GF-D8 (cell line): ENCODE measurements at places on chromosomes 5 and 9.

DNA sequence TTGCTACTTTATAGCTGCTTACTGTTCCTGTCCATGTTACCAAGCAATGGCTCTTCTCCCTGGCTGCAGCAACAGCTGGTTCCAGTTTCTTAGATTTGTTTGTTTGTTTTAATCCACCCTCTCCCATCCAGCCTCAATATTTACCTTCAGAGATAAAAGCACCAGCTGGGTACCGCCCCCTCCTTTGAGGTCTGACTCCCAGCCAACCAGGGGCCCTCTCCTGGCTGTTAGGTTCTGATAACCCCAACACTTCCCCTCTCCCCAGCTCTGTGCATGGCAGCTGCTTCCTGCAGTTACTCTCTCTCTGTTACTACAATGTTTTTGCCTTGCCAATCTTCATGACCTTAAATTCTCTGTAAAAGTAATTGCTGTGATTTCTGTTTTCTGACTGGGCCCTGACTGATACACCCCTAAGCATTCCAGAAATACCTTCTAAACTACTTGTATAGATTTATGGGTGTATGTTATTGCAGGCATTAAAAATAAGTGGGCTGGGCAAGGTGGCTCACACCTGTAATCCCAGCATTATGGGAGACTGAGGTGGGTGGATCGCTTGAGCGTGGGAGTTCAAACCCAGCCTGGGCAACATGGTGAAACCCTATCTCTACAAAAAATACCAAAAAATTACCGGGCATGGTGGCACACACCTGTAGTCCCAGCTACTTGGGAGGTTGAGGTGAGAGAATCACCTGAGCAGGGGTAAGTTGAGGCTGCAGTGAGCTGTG is 2.6 kb upstream of the GCNT1 start:
- DNase-seq: peak; percentile 98

GRCh38 chr5:9428272-9428671 is 117.6 kb downstream of the SEMA5A start:
- no peak for DNase-seq

DNA sequence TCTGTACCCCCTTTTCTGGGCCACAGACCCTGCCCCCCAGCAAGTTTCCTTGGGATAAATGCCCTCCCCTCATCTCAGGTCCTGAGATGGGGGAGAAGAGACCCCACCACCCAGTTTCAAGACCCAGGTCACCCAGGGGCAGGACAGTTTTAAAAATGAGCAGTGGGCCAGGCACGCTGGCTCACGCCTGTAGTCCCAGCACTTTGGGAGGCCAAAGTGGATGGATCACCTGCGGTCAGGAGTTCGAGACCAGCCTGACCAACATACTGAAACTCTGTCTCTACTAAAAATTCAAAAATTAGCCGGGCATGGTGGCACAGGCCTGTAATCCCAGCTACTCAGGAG is 6.1 kb downstream of the PTGES2 start:
- DNase-seq: no peak

DNA sequence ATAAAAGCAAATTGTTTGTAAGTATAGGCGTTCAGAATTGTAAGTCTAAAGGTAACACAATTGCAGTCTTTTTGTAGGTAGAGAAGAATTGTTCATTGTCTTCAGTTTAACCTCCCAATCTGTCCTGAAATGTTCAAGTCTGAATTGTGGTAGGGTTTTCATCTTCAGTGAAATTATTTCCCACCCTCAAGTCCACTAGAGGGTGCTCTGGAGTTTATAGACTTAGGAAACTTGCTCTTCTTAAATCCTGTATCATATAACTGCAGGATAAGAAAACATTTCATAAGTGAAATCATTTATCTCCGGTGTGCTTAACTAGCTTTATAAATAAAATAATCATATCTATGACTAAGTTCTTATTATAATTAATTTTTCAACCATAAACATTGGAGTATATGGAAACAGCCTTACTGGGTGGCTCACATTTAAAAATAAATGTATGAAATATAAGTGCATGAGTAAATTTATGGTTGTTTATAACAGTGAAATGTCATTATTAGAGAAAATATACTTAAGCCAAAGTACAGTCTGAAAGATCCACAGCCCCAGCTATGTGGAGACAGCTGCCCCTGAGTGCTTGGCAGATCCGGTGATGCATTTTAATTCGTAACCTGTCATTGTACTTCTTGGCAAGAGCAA is 182.4 kb upstream of the OTULINL start:
- no peak for DNase-seq

DNA sequence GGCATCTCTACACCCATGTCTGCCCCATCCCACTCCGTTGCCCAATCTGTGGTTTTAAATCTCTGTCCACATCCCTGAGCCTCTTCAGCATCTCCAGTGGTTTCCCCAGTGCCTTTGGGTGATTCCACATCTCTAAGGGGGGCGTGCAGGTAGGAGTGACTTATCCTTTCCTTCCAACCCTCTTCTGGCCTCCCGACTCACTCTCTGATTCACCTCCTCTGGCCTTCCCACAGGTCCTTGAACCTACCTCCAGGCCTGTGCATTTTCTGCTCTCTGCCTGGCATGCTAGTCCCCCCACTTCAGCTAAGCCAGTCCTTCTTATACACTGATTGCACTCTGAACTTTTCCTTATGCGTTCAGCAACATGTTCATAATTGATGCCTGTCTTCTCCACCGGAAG is 99.0 kb downstream of the RALGPS1 start:
- DNase-seq: no peak

GRCh38 chr5:54524704-54525103 is 7.1 kb downstream of the SNX18 start:
- DNase-seq: no peak

DNA sequence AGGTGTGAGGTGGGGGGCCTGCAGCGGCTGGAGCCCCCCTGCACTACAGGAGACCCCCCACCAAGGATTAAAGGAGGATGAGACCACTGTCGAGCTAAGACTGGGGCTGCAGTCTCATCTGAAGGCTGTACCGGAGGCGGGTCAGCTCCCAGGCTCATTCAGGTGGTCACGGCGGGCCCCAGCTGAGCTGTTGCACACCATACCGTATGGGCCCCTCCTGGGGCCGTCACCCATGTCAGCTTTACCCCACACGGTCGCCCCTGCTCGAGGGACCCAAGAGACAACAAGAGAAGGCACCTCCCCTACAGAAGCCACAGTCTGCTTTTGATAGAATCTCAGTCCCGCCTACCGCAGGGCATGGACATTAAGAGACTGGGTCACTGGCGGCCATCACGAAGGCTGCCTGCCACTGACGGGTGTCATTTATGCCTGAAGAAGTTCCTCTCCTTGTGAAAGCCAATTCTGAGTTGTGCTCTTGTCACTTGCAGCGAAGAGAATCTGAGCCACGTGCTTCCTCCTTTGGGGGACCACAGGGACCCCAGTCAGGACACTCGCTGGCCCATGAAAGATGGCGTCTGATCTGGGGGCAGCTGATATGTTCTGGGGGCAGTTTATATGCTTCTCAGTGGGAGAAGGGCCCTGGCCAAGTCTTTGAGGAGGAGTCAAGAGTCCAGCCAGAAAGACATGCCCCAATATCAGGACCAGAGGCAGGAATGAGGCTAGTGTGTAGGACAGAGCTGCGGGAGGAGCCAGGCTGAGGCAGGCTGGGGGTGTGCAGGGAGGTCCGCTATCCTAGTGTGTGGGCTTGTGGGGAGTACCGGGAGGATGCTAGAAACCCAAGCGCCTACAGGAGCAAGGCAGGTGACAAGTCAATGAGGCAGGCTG is 102.4 kb downstream of the ZNF354C start:
- DNase-seq: no peak

DNA sequence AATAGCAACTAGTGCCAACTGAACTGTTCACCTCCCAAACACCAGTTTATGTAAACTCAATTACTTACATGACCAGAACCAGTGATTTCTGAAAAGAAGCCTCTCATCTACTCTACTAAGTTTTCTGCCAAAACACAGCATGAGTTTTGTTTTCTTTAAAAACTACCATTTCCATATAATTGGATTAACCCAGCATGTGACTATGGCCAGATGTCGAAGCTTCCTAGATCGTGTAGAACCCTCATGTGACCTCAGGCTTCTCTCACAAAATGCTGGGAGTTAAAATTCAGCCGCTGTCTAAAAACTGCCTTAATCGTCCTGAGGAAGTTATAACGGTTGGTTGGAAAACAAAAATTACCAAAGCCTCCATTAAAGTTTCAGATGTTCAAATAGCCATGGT is 303.5 kb downstream of the IRX1 start:
- no peak for DNase-seq

DNA sequence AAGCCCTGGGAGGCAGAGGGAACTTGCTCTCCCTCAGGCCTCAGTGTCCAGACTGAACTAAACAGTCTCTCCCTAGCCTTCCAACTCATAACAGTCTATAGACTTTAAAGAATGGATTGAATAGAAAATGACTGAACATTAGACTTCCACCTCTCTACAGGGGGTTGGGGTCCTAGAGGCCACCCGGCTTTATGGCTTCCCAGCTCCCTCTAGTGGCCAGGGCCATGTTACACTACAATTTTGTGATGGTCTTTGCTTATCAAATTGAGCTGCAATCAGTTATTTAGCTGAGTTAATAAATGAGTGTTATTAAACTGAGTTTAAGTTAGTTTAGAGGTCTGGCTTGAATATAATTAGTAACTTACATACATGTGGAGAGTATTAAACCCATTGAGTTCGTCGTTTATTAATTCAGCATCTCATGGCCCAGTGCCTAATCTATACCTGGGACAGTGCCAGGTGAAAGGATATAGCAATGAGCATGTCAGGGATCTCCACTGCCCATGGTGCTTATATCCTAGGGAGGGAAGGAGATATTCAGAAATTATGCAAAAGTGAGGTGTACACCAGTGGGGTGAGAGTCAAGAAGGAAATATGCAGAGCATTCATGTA is 105.2 kb downstream of the SH3TC2 start:
- no peak for DNase-seq

- DNase-seq: no peak
Measured at GRCh38 chr5:32506201-32506661, 61.7 kb upstream of the ZFR start.

GRCh38 chr9:77585335-77585786 is 62.8 kb downstream of the GNA14 start:
- DNase-seq: no peak

DNA sequence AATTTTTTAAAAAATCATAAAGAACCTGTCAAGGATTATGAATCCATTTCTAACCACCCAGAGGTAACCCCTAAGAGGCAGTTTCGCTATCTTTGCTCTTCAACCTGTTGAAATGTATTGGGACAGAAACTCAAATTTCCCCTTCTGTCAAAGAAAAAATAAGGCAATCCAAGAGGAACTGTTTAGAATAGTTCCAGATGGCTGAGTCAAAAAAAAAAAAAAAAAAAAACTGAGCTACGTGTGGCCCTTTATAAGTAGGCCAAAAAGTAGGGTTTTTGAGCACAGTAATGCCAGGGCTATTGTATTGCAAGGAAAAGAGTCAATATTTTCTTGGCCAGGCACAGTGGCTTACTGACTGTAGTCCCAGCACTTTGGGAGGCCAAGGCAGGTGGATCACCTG is 94.9 kb downstream of the RAD23B start:
- DNase-seq: no peak

DNA sequence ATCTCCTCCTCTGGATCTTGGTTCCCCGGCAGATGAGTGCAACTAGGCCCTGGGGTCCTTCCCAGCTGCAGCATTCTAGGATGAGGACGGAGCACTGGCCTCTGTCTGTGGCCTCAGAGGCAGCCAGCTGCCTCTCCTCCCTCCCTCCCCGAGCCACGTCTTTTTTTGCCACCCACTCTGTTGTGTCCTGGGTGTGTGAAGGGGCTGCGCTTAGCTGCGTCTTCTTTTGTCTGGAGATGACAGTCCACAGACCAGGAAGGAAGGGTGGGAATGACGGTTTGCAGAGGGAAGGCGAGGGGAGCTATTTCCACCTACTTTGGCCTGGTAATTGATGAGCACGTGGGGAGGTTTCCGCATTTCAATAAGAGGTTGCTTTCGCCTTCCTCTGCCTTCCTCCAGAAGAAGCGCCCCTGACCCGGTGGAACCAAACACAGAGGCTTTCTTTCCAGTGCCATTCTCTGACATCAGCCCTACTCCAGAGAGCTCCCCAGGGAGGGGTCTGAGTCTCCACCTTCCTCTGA is 34.5 kb upstream of the GABRP start:
- no peak for DNase-seq

- no peak for DNase-seq
Measured at GRCh38 chr9:68581696-68582095, 41.0 kb upstream of the TMEM252 start.

DNA sequence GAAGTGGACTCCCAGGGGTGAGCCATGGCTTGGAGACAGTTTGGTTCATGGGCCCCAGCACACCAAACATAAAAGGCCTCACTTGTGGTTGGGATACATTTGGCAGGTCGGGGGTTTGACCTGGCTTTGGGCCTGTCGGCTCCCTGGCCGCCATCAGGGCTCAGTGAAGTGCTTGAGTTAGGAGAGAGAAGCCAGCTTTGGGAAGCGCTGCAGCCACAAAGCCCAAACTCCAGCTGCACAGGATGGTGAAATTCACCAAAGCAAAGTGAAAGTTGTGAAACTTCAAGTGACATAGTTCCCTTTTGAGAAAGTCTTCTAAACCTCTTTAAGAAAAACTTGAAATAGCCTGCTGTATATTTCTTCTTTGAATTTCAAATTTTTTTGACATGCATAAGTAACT is 27.5 kb downstream of the SLC46A2 start:
- peak; percentile 81 for DNase-seq

DNA sequence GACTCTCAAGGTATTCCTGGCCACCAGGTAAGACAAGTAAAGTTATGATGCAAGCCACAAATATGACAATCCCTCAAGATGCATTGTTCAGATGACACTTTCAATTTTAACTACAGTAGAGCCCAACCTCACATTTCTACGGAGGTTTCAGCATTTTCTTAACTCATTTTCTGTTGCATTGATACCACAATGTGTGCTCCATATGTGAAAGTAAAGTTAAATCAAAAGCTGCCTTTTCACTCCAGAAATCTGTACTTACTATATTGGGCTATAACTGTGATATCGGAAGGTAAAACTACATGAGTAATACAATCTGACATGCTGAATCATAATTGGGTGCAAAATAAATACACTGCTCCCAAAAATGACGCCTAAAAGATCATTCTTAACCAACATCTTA is 333.6 kb upstream of the MEF2C start:
- DNase-seq: no peak

DNA sequence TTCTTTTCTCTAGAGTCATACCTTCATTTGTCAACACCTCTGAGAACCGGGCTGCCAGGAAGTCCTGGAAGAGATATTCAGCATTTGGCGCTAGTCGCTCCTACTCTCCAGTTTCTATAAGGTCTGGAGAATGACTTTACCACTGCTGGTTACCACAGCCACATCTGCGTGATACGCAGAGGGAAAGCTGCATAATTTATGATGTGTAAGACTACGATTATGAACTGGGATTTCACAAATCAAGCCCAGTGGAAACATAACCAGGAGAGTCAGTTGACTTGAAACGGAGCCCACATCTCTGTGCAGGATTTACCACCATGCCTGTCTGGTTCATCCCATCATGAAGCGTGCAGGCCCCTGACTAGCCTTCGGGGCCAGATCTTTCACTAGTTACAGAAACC is 72.6 kb downstream of the FGF1 start:
- no peak for DNase-seq

GRCh38 chr5:82720213-82721086 is 356.7 kb downstream of the TMEM167A start:
- DNase-seq: no peak

GRCh38 chr9:114180696-114181606 is 25.6 kb downstream of the COL27A1 start:
- no peak for DNase-seq

GRCh38 chr5:144105371-144105770 is 65.1 kb downstream of the YIPF5 start:
- DNase-seq: no peak

- DNase-seq: no peak
Measured at GRCh38 chr5:122499585-122499984, 187.5 kb downstream of the SNCAIP start.
